CD4-positive, alpha-beta T cell treated with Interleukin-10 for 1 hour (primary cell): ENCODE measurements at places on chromosomes 16 and 17.

DNA sequence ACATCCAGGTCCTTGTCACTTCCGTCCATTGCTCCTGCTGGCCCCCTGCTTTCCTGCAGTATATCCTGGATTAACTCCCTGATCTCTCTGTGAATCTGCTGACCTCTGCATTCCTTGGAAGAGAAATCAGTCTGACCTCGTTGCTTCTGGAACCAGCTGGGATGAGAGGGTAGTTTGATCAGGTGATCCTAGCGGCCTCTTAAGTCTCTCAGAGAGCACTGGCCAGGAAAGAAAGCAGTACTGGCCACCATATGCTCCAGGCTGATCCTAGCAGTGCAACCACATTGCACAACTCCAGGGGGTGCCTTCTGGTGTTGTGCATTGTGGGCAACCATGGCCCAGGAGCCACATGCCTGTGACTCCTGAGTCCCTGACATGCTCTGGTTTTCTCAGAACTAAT is 79.2 kb downstream of the ARHGAP23 start:
- no peak for DNase-seq

DNA sequence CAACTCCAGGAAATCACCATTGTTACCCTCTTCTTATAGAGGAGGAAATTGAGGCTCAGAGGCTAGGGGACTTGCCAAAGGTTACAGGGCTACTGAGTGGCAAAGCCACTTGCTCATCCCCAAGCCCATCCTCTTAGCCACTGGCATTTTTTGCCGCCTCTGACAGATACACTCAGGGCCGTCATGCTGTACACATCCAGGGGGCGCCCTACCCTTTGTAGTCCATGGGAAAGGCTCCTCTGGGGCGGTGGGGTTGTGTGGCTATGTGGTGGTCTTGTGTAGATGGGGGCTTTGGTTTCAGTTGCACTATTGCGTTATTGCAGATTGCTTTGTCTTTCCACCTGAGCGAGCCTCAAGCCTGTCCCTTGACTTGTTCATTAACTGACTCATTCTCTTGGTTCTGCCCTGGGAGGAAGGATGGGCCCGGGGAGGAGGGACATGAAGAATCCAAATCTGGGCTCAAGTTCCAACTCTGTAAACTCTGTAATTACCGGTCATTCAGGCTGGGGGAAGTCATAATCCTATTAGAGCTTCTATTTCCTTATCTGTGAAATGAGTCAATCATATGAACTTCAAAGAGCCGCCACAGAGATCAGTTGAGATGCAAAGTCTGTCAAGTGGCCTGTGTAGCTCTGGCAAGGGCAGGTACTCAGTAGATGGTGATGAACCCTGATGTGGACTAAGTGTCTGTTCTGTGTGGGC is 2.8 kb downstream of the NOS2 start:
- no peak for DNase-seq

DNA sequence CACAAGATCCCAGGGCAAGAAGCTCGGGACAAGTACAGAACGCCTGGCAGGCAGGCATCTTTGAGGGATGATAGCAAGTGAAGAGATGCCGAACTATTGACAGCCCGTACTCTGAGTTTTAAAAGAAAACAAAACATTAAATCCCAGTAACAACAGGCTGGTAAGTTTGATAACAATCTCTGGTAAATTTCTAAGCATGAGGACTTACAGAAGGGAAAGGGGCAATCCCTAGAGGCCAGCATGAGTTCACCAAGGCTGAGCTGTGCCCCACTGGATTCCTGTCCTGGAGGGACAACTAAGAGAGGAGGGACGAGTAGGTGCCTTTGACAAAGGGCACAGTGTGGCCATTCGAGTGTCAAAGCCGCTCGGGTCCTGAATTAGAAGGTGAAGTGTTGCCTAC is 26.2 kb downstream of the CCDC182 start:
- no peak for DNase-seq

GRCh38 chr17:75778861-75779249 is 5.8 kb upstream of the UNK start:
- peak; percentile 87 for DNase-seq

DNA sequence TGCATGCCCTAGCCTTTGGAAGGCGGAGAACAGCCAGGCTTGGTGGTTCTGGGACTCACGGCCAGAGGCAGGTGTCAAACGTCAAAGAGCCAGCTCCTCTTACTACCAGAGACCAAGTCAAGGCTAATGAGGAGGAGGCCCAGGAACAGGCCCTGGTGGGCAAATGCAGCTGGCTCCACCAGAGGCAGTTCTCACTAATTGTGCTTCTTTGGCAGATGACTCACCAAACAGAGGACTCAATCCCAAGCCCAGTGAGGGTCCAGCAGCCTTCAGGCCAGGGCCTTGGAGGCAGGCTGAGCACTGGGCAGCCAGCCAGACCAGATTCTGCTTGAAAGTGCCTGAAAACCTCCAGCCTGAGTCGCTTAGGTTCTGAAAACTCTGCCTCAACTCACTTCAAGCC is 336.5 kb upstream of the CDH5 start:
- no peak for DNase-seq

DNA sequence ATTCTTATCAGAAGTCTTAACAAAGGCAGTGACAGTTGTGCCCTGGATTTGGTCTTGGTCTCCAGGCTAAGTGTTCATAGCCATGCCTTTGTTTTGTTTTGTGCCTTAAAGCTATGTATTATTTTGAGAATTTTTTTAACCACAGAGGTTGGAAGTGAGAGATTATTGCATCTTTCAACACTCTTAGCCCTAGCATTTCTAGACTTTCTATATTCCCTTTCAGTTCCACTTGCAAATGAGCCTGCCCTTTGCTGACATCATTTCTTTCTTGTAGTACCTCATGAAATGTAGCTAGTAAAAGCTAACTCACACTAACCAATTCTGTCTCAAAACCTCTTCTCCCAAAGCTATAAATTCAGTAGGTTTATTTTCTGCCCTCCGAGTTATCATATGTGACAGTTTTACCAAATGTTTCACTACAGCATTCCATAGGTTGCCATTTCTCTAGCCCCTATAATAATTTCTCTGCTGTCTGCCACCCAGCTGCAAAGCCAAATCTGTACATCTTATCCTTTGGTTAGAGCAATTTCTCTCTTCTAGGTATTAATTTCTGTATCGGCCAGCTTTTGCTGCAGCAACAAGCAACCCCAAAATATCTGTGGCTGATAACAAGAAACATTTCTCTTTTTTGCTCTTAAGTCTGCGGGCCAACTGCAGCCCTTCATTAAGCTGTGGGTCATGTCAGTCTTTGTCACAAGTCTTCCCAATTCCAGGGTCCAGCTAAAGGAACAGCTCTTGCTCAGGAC is 14.2 kb upstream of the CCL1 start:
- DNase-seq, result no peak

DNA sequence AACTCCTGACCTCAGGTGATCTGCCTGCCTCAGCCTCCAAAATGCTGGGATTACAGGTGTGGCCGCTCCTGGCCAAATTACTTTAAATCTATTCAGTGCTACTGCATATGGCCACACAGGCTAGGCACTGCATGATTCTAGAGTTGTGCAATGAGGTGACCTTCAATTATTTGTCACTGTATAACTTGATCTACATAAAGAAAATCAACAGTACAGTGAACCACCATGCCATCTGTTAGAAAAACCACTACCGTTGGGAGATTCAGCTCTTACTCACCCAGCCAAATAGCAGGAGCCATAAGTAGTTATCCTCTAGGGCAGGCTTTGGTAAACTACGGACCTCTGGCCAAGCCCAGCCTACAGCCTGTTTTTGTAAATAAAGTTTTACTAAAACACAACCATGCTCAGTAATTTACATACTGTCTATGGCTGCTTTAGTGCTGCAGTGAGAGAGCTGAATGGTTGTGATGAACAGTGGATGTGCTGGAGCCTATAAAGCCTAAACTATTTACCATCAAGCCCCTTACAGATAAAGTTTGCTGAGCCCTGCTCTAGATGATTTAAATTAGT is 40.7 kb upstream of the TANC2 start:
- DNase-seq, result no peak

- no peak for DNase-seq
These were observed 2.7 kb downstream of the ESRP2 start for GRCh38 chr16:68233085-68233834.

- no peak for DNase-seq
These were observed 591.4 kb upstream of the CDH11 start for GRCh38 chr16:65713181-65713808.

DNA sequence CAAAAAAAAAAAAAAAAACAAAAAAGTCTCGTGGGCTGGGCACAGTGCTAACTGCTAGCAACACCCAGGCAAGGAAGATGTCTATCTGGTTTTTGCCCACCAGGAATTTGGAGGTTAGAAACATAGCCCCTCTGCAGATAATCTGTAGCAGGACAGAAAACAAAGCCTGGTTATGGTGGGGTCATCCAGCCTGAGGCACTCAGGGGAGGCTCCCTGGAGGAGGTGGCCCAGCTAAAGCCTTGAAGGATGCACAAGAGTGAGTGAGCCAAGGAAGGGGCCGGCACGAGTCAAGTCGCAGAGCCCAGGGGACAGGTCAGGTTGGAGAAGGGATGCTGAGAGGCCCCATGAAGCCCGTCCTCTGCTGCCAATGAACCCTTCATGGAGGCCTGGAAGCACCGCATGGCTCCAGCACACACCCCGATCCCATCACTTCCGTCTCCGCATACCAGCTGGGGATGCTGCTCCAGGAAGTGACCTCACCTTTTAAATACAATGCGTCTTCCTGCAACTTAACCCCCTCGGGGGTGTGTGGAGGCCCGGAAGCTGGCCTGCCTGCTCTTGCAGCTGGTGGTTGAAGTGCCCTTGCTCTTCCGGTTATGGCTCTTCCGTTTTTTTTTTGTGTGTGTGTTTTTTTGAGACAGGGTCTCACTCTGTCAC is 86.5 kb downstream of the ENGASE start:
- peak; percentile 7 for DNase-seq

DNA sequence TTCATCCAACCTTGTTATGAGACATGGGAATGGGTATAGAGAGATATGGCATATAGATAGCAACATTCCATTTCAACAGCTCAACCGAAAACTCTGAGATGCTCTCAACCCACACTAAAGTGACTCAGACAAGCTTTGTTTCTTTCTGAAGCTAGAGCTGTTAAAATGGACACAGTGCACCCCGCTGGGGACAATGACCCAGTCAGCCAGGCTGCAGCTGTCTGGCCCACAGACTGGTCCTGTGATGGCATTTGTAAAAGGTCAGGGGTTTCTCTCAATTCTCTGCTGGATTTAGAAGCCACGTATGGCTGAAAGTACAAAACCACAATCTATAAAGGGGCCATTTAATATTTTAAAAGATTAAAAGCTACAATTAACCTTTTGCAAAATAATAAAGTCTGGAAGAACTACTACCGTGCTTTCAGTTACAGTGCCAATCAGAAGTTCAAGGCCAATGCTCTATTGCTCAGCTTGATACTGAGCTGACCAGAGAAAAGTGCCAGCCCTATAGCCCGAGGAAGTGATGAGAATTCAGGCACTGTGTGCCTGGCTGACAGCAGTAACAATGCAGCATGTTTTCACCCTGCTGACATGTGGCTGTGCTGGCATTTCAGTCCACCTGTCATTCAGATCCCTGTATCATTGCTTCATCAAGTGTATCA is 60.2 kb downstream of the TEX2 start:
- DNase-seq, result no peak

DNA sequence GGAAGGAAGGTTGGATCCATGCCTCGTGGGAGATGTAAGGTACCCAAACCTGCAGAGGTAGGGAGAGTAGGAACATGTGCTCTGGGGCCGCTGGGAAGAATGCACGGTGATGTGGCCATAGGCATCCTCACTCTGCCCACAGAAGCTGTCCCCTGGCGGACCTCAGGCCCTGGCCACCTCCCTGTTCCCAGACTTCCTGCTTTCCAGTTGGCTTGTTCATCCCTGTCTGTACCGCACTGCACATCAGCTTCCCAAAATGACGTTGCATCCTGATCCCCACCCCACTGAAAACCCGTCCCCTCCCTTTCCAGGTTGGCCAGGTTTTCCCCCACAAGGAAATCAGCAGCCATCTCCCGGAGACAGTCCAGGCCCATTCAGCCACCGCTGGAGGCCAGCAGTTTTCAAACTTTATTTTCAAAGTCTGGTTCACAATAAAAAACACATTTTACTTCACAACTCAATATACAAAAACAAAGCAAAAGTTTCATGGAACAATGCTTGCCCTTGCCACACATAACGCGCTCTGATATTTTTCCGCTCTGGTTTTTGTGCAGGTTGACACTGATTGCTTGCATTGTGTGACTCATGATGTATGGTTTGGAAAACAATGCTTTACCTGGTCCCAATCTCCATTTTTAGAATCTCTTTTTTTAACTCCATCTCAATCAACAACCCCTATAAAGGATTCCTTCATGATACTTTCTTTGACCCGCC is 143.0 kb downstream of the GAS7 start:
- DNase-seq, result no peak

DNA sequence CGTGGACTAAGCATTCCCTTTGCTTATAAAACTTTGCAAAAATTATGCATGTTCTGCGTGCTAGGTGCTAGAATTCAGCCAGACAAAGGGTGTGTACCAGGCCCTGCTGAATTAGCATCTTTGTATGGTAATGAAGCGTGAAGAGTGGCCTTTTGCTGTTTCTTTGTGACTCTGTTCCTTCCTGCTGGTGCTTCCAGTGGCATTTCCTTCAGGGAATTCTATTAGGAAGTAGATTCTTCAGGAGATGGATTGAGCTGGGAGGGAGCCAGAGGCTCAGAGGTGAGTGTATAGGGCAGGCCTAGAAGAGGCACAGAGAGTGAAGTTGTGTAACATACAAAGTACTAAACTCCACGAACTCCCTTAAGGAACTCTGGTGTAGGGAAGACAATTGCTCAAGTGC is 73.9 kb upstream of the ASIC2 start:
- DNase-seq, result no peak

DNA sequence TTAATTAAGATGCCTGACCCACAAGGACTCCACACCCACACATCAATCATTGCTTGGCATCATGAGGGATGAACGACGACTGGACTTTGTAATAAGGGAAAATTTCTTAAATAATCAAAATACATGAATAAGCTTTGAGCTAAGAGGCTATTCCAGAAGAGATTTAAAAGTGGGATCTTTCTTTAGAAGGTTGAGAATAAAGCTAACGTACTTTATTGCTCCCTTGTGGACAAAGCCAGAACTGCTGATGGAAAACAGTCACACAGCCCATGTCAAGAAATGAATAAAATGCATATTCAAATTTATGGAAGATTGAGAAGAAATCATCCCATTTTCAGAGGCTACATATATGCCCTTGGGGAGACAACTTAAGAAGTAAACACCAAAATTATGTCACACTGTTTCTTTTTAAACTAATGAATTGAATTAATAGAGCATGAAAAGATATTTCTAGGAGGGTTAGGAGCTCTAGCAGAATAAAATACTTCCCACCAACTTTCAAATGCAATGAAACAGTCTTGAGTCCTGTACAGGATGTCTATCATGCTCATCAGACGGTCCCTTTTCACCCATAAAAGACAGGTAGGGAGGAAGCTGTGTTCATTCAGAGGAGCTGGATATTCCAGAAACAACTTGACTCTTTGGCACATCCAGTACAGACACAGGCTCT is 60.2 kb upstream of the PHOSPHO1 start:
- peak; percentile 16 for DNase-seq

- DNase-seq, result no peak
These were observed 1225.1 kb downstream of the CDH8 start for GRCh38 chr16:60811051-60811608.

GRCh38 chr17:65685110-65685509 is 123.7 kb upstream of the AXIN2 start:
- DNase-seq, result no peak

- DNase-seq, result no peak
These were observed 6.3 kb upstream of the APOH start for GRCh38 chr17:66235377-66235994.
